Neural cell (in vitro differentiated cells): ENCODE measurements at places on chromosomes 5 and 9. TPM values are rescaled to one million over a fixed set of nuclear protein-coding genes. Genes with fewer than 3 reads are reported as not detected.

The MELK gene
- polyA plus RNA-seq: 1.8 and 4.7 TPM in 2 replicates

The ISOC1 gene
- 30.6 and 34.0 TPM in 2 replicates for polyA plus RNA-seq

The PDE6A gene
- not detected in 2 replicates for polyA plus RNA-seq

The IFNA1 gene
- polyA plus RNA-seq: not detected in 2 replicates

The LCN15 gene
- not detected in 2 replicates for polyA plus RNA-seq

The NDST1 gene
- polyA plus RNA-seq: 15.6 and 21.9 TPM in 2 replicates

The DIRAS2 gene
- 26.7 and 27.6 TPM in 2 replicates for polyA plus RNA-seq

The SLC23A1 gene
- polyA plus RNA-seq: not detected in 2 replicates

The CD72 gene
- not detected in 2 replicates for polyA plus RNA-seq

The SLC36A1 gene
- 5.0 and 5.3 TPM in 2 replicates for polyA plus RNA-seq

The PCDHAC1 gene
- 2.4 and 3.3 TPM in 2 replicates for polyA plus RNA-seq

The FUT7 gene
- polyA plus RNA-seq: 0.56 and 0.69 TPM in 2 replicates

The ICE1 gene
- 22.1 and 24.4 TPM in 2 replicates for polyA plus RNA-seq

The SREK1 gene
- polyA plus RNA-seq: 63.0 and 73.6 TPM in 2 replicates

The FAM151B gene
- polyA plus RNA-seq: 3.3 and 5.3 TPM in 2 replicates

The HINT2 gene
- 31.0 and 31.6 TPM in 2 replicates for polyA plus RNA-seq

The ZDHHC11 gene
- 11.4 and 12.6 TPM in 2 replicates for polyA plus RNA-seq

The SELENOP gene
- 1.9 and 5.0 TPM in 2 replicates for polyA plus RNA-seq

The RMI1 gene
- 12.9 and 13.1 TPM in 2 replicates for polyA plus RNA-seq

The SPINK1 gene
- not detected in 2 replicates for polyA plus RNA-seq

The THBS4 gene
- polyA plus RNA-seq: 6.3 TPM in 2 replicates

The PDCD1LG2 gene
- polyA plus RNA-seq: not detected in 2 replicates

The ZER1 gene
- 30.6 and 32.2 TPM in 2 replicates for polyA plus RNA-seq

The PCDHGA4 gene
- 0.38 TPM in 1 of 2 replicates, not detected in the other for polyA plus RNA-seq

The BNC2 gene
- 1.2 and 1.3 TPM in 2 replicates for polyA plus RNA-seq

The PRRX2 gene
- not detected in 2 replicates for polyA plus RNA-seq

The TMEM232 gene
- polyA plus RNA-seq: 7.4 and 8.9 TPM in 2 replicates

The SLF1 gene
- polyA plus RNA-seq: 14.8 and 19.7 TPM in 2 replicates

The PCDHGB1 gene
- 0.46 and 0.68 TPM in 2 replicates for polyA plus RNA-seq

The SAPCD2 gene
- 0.22 and 0.96 TPM in 2 replicates for polyA plus RNA-seq

The SLC34A3 gene
- 0.12 and 0.27 TPM in 2 replicates for polyA plus RNA-seq
